ENCODE measurements at places on chromosomes 3 and 15.

DNA sequence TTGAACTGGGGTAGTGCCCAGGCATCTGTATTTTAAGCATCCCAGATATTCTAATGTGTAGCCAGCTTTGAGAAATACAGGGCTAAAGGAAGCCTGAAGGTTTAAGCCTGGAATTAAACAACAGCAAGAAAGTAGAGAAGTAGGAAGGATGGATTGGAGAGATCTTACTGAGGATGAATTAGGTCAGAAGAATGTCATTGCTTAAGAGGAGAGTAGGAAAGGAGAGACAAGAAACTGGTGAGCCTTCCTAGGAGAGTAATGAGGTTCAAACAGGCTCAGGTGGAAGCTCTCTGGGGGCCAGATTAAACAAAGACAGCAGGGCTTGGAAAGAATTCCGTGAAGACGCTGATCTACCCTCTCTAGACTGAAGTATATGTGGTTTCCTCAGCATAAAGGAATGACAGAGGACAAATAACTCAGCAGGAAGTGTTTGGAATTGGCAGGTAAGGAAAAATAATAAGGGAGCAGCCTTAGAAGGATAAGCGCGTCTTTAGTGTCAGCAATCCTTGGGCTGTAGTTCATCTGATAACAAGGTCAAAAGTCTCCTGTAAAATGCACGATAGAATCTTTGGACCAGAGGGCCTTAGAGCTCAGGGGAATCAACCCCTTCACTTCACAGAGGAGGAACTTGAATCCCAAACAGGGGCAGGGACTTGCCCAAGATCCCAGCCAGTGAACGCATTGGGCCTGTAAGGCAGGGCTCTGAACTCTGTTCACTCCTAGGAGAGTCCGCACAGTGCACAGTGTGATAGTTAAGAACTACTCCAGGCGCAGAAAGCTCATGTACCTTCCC lies 90.9 kb downstream of the TP63 start:
- peak; percentile 69 for DNase-seq

- no peak for DNase-seq
Observed at GRCh38 chr15:88375234-88375927, 91.8 kb downstream of the MRPL46 start.

DNA sequence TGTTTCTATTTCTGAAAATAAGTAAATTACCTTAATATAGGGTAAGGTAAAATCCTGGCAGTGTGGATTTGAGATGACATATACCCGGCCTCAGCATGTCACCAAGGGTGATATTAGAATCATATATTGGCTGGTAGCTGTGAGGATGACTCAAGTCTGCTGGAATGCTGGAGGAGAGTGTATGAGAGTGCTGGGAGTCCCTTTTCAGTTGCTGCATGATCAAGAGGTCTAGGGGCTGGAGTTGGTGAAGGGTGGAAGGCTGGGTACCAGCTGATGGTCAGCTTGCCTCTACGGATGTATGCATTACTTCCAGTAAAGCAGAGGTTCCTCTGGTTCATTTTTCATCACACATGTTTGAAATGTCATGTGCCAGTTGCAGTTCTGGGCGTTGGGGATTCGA lies 40.6 kb downstream of the SLC25A26 start:
- DNase-seq, result no peak

DNA sequence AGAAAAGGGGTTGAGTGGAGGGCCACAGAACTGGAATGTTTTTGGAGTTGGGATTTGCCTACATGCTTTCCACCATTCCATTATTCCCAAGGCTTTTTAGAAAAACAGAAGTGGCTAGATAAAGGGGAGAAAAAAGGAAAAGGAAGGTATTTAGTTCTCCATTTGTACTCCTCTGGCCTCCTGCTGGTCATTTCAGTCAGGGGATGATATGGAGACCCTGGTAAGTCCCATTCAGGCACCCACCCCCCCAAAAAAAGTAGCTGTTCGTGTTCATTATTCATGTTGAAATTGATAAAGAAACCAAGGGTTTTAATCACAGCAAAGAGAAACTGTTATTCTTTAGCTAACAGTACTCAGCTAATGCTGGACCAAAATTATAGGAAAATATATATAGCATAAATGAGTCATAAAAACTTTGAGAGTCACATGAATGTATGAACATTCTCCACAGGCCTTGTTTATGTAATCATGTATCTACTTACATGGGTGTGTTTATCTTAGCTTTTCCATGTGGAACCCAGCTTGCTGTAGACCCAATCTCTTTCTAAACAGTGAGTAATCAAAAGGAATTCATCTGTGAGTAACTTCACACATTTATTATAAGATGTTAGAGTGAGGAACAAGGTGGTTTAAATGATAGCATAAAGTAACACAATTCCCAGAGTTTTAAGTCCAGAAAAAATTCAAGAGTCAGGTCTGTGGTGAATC lies 167.2 kb downstream of the KCNMB2 start:
- DNase-seq, result no peak

- DNase-seq, result peak; percentile 16
Observed at GRCh38 chr3:67624078-67624477, 30.3 kb downstream of the SUCLG2 start.

GRCh38 chr3:72887705-72888545 lies at the start of gene GXYLT2:
TSS of gene GXYLT2 (plus strand) at chr3:72888046. CDS start at chr3:72888234, 188 bp downstream.
- DNase-seq, result peak; percentile 80

GRCh38 chr15:48954538-48954937 lies 9.2 kb downstream of the SHC4 start:
- DNase-seq, result no peak

- DNase-seq, result no peak
Observed at GRCh38 chr3:126413693-126414080, 19.0 kb downstream of the CFAP100 start.

DNA sequence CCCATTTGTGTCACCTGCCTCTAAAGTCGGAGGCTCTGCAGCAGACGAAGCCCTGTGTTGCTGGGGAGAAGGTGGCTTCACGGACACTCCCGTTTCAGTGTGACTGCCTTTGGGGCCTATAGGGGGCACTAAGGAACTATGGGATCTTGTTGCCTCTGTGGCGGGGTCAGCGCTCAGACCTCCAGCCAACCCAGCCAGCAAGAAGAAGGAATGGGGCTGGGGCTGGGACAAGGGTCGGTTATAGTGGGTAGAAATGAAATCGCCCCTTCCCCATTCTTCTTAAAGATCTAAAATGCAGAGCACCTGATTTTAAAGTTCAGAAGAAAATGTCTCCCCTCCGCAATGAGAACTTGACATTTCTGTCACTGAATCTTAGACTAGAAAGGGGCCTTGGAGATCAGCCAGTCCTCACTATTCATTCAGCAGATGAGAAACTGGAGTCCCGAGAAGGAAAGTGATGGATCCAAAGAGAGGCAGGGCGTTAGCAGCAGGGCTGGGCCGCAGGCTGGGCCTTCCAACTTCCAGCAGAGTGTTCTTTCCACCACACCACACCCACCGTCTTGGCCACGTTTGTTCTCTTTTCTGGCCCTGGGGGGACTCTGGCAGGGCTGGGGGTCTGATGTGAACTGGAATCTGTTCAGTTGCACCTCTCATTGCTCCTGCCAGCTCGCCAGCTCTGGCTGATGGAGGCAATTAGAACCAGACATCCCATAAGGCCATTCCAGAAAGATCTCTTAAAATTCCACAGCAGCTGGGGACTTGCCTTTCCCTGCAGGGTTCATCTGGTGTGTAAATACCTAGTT lies 195.4 kb downstream of the OPA1 start:
- DNase-seq, result peak; percentile 86

- peak; percentile 2 for DNase-seq
Observed at GRCh38 chr3:4907643-4908432, 71.4 kb upstream of the BHLHE40 start.

GRCh38 chr3:112564940-112565305 lies 3.1 kb downstream of the SLC35A5 start:
- DNase-seq, result no peak

DNA sequence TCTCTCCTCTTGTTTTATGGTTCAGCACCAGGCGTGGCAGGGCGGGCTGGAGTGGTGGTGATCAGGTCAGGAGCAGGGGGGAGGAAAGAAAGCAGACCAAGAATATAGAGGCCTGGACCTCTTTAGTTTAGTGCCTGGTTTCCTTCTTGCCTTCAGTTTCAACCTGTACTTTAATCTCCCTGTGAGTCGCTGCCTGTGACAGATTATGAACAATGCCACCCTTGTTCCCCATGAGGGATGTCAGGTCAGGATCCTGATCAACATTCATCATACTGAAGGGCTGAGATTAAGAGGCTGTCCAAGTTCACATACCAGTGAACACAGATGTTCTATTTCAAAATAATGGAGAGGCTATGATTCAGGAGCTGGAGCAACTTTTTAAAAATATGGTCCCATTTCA lies 11.4 kb downstream of the ENTPD3 start:
- peak; percentile 9 for DNase-seq

GRCh38 chr3:12831301-12831866 lies 10.0 kb downstream of the RPL32 start:
- no peak for DNase-seq

- peak; percentile 1 for DNase-seq
Observed at GRCh38 chr3:22606938-22607337, 596.2 kb upstream of the UBE2E2 start.

DNA sequence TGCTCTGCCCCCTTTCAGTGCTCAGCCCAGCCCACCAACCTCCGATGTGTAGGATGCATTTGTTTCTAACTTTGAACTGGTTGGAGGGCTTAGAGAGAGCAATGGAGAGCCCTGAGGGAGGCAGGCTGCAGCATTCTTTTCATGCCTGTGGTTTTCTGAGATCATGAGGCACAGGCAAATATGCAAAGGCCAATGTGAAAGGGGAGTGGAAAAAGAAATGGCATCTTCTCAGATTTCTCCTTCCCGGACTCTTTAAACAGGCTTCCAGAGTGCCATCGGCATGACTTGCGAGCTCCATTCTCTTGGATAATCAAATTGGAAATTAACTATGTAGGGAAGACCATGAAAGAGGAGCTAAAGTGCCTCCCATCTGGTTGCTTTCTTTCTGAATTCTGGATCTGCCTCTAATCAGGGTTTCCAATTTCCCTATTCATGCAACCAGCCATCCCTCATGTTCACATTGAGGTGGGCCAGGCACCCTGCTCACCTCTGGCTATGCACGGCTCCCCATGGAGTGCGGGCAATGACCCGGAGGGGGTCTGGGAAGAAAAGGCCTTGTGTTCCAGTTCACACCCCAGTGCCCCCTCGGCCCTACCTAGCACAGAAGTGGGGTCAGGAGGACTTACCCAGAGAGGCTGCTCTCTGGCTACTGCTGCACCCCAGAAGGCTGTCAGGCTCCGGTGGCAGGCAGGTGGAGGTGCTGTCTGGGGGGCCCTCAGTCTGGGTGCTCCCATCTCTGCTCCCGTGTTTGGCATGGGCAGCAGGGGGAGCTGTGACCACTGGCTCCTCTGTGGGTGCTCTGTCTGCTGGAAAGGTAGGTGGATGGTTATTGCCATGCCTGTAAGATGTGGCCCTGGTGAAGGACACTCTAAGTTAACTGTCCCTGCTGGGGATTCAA lies 16.1 kb downstream of the AMOTL2 start:
- DNase-seq, result peak; percentile 48

DNA sequence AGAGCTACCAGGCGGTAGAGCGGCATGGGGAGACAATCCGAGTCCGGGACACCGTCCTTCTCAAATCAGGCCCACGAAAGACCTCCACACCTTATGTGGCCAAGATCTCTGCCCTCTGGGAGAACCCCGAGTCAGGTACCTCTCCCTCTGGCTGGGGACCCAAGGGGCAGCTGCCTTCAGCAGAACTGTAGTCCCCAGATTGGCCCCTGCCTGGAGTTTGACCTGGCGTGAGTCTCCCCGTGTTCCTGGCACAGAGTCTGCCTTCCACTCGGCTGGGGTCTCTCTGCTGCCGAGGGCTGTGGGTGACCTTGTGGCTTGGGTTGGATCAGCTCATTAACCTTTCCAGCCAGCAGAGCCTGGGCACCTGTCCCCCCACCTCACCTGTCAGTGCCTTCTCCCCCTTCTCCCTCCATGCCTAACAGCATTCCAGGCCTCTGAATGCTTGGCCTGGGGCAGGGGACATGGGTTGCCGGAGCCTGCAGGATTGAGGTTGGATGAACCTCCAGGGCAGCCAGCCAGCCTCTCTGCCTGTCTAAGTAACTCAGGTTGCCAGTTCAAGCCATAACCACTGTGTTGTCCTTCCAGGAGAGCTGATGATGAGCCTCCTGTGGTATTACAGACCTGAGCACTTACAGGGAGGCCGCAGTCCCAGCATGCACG lies 6.8 kb upstream of the CHST14 start:
- DNase-seq, result no peak

- no peak for DNase-seq
Observed at GRCh38 chr3:153414982-153415381, 253.0 kb downstream of the RAP2B start.

DNA sequence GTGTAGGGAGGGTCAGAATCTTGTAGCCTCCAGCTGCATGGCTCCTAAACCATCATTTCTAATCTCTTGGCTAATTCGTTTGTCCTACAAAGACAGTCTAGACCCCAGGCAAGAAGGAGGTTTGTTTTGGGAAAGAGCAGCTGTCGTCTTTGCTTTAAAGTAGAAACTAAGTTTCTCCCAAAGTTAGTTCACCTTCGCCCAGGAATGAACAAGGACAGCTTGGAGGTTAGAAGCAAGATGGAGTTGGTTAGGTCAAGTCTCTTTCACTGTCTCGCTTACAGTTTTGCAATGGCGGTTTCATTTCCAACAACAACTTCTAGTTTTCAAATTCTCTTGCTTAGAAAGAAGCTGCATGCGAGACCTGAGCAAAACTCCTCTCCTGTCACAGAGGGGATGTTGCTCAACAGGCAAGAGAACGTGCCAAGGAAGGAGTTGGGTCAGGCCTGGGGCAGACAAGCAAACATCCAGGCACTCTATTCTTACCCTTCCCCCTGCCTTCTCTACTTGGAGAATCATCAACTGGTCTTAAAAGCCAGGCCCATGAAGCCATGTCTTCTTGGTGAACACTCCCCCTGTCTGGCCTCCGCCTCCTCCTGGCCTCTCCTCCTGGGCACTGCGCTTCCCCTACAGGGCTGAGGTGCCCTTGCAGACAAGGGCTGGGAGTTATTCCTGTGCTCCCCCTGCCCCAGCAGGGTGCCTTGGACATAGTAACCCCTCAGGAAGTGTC lies 57.6 kb downstream of the TMEM44 start:
- peak; percentile 31 for DNase-seq

GRCh38 chr15:101121511-101122090 lies 130.2 kb downstream of the CHSY1 start:
- DNase-seq, result peak; percentile 29

GRCh38 chr3:58299839-58300516 lies 6.1 kb upstream of the RPP14 start:
- DNase-seq, result peak; percentile 18

- DNase-seq, result no peak
Observed at GRCh38 chr3:122985539-122985938, 42.0 kb downstream of the SEMA5B start.

GRCh38 chr3:79255702-79256101 lies 512.1 kb downstream of the ROBO1 start:
- no peak for DNase-seq

DNA sequence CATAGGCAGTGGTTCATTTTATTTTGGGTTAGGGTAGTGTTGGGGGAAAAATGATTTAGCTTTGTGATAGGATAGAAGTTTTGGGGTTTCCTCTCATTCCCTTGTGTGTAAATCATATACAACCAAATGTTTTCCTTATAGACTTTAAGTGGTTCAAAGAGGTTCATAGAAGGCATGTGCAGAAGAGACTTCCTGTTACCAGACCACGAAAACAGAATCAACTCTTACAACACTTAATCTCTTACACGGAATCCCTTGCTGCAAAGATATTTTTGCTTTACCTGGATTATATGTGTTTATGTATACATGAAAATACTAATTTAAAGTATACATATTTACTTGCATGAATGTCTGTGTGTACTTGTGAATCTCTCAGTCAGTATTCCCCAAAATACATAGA lies 2.9 kb downstream of the TMOD2 start:
- DNase-seq, result no peak

- DNase-seq, result no peak
Observed at GRCh38 chr3:66451766-66452165, 49.1 kb downstream of the LRIG1 start.
